ENCODE measurements at places on chromosomes 16 and 17. TPM values are rescaled to one million over a fixed set of nuclear protein-coding genes. Genes with fewer than 3 reads are reported as not detected.

EVPLL gene
- not detected for total RNA-seq

DNA sequence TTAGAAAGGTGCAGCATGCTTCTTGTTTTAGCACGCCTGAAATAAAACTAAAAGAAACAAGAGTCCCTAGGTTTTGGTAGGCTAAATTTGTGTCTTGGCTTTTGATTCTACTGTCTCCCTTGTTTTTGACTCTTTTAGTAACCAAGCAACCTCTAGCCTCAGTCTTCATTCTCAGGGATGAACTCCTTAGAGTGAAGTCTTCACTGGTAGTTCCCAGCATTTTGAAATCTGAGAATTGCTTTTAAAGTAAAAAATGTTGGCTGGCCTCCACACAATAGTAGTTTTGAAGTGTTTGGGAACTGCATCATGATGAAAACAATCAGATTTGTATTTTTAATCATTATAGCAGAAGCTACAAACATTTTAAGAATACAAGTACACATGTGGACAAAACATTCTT is 6.1 kb upstream of the CDR2 start:
- no peak for ATAC-seq

DNA sequence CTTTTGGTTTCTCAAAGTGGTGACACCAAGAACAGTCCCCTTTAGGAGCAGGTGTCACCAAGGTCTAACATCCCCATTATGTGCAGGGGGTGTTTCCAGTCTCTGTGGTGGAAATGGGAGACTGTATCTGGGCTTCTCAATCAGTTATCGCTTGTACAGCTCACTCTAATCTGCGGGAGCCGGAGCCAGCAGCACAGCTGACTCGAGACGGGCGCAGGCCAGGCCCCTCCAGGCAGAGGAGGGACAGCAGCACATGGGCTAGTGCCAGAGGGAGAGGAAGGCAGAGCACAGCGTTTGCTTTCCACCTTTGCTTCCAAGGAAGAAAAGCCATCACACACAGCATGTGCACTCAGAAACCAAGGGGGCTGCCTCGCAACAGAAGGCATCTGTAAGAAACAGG is 91.2 kb upstream of the CREBBP start:
- peak; percentile 38 for ATAC-seq

DNA sequence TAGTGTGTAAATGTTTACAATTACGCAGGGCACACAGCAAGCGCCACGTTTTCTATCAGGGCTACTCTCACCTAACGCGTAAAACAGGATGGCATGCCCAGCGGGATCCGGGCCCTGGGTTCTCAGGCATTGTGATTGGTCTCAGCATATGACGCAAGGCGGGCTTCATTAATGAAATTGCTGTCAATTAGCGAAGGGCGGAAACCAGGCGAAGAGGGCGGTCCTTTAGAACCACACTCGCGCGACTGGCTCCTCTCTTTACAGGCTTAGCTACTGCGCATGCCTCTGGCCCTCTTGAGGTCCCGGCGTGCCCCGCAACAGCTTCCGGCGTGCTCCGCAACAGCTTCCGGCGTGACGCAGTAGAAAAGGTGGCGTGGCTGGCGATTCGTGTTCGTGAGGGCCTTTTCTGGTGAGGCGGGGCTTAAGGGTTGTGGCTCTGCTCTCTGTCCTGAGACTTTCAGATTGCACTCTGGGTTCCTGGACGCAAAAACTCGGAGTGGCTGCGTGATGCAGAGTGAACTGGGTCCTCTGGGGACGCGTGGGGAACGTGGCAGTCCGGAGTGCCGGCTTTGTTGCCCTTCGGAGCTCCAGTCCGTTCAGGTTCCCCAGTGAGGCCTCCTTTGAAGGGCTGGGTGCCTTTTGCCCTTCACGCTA is 9.2 kb downstream of the OR2C1 start:
- peak; percentile 98 for ATAC-seq
